Activated T-cell treated with anti-CD3 and anti-CD28 coated beads, Interleukin-2, amount 50 U/mL, for 48 hours (primary cell): ENCODE measurements at places on chromosomes 1 and 21.

DNA sequence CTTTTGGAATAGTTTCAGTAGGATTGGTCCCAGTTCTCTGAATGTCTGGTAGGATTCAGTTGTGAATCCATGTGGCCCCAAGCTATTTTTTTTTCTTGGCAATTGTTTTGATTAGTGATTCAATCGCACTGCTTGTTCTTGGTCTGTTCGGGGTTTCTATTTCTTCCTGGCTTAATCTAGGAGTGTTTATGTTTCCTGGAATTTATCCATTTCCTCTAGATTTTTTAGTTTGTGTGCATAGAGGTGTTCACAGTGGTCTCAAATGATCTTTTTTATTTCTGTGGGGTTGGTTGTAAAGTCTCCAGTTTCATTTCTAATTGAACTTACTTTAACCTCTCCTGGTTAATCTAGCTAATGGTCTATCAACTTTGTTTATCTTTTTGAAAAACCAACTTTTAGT lies 117.6 kb downstream of the NME7 start:
- DNase-seq = no peak

GRCh38 chr1:200062143-200062542 lies 34.6 kb downstream of the NR5A2 start:
- no peak for DNase-seq

DNA sequence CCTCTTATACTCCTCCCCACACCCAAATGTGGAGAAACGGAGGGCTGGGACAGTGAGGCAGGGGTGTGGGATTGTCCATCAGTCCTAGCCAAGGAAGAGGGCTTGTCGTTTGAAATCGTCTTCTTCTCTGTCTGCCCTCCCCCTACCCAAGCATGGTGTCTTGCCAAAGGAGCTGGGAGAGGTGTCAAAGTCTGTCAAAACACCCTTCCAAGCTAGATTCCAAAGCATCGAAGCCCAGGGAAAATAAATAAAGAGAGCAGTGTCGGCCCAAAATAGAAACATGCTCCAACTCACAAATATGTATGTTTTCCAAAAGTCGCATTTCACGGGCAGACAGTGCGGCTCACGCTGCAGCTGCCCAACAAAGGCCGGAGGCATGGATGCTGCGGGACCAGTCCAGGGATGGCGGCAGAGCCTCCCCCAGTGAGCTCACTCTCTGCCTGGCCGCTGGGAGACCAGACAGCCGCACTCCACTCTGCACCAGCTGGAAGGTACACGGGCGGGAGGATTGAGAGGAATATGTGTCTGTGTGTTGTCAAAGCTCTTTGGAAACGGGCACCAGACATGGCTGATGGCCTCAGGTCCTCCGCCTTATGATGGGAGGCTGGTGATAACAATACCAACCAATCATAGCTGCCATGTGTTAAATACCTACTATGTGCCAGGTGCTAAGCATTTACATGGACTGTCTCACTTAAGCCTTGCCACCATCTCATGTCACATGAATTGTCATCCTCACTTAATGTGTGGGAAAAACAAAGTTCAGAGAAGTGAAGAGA lies 3.9 kb downstream of the DISP3 start:
- no peak for DNase-seq

GRCh38 chr1:207672522-207673130 lies 27.7 kb downstream of the CR1L start:
- DNase-seq = no peak

DNA sequence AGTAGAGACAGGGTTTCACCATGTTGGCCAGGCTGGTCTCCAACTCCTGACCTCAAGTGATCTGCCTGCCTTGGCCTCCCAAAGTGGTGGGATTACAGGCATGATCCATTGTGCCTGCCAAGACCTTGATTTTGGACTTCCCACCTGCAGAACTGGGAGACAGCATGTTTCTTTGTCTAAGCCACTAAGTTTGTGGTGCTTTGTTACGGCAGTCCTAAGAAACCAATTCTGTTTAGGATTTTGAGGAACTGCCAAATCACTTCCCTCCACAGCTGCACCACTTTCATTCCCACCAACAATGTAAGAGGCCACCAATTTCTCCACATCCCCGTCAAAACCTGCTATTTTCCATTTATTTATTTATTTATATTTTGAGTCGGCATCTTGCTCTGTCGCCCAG lies 46.1 kb downstream of the CHAF1B start:
- no peak for DNase-seq

DNA sequence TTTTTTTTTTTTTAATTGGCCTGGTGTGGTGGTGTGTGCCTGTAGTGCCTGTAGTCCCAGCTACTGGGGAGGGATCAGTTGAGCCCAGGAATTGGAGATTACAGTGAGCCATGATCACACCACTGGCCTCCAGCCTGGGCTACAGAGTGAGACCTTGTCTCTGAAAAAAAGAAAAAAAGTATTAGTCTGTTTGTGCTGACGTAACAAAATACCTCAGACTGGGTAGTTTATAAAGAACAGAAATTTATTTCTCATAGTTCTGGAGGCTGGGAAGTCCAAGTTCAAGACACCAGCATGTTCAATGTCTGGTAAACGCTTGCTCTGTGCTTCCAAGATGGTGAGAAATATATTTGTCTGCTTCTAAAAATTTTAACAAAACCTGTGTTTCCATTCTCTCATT lies 25.8 kb downstream of the TRAF5 start:
- no peak for DNase-seq

- DNase-seq = no peak
These were observed 30.4 kb downstream of the FHAD1 start for GRCh38 chr1:15277447-15277838.

- no peak for DNase-seq
These were observed 89.2 kb upstream of the WNT4 start for GRCh38 chr1:22231995-22232690.

GRCh38 chr1:205597691-205598314 lies 34.0 kb downstream of the ELK4 start:
- DNase-seq = no peak

DNA sequence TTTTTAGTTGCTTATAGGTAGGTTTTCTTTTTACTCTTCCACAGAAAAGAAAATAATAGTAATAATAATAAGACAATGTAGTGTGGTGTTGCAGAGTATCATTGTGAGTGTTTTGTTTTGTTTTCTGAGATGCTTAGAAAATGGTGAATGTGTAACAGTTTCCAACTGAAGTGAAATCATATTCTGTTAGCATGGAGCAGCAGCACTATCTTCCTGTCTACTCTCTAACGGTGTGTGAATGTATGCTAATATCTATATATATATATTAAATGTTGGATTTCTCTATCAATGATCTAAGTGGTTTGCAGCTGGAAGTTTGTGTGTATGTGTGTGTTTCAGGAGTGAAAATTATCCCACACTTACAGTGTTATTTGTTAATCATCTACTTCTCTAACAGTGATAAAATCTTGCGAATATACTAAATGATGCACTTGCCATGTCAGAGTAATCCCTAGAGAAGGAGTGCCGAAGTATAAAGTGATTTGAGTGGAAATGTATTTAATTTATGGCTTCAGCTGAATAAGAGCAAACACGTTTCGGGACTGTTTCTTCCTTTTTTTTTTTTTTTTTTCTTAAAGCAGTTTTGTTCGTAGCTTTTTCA lies 377 bp downstream of the SAMD13 start:
- DNase-seq = no peak

GRCh38 chr21:23578027-23578426 lies 2029.3 kb downstream of the MRPL39 start:
- no peak for DNase-seq

DNA sequence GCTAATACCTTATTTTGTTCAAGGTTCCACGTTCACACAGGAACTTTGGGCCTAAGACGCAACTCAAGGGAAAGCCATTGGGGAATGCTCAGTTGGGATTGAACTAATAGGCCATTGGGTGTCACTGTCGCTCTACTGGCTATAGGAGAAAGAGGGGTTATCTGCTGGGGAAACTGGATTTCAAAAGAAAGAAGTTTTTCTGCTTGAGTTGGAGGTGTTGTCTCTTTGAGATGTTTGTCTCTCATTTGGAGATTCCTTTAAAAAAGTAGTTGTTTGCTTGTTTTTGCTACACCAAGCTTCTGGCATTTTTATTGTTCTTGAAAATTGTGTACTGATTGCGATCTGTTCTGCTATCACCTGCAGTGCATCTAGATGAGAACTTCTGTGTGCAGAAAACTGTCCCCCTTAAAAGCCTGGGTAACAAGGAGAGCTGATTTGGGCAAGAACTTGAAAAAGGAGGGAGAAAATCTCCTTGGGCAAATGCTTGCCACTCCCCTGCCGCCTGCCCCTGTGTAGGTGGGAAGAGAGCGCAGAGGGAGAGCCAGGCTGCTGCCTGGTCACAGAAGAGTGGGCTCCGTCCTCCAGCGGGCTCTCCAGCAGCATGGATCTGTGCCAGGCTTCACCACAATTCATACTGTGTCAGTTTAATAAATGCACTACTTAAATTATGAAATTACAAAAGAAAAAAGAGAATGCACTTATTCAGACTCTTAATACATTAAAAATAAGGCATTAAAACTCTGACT lies 39.9 kb downstream of the PEX14 start:
- no peak for DNase-seq

DNA sequence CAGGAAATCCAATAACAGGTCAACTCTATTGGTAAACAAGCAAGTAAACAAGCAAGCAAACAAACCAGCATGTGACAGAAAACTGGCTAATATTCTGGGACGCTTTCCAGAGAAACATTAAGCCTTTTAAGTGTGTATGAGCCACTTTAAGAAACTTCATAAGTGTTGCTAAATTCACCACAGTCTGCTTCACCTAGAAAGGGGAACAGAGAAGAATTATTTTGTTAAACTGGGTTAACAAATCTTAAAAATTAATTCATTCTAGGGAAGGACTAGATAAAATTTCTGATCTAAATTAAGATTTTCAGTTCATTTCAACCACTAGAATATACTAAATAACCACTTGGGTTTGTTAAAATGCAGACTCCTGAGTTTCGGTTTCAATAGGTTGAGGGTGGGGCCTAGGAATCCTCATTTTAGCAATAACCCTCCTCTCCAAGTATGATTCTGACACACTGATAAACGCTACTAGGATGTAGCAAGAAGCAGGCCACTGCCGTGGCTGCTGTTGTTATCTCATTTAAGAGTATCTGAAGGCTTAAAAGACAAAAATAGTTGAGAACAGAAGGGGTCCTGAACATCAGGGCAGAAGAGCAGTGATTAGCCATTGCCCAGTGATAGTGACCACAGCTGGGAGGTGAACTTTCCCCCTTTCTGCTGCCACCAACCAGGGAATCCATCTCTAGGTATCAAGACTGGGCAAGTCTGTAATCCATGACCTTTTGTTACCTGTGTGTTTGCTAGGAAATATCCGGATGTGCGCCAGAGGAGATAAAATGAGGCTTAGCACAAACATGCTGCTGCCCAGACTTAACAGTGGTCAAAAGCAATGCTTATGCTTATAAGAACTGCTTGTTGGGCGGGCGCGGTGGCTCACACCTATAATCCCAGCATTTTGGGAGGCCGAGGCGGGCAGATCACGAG lies 11.2 kb downstream of the CREG1 start:
- DNase-seq = no peak

- no peak for DNase-seq
These were observed 15.9 kb downstream of the CLDN14 start for GRCh38 chr21:36463991-36464390.

GRCh38 chr1:51776408-51776807 lies 102.1 kb downstream of the NRDC start:
- no peak for DNase-seq

- no peak for DNase-seq
These were observed 11.5 kb upstream of the C1orf198 start for GRCh38 chr1:230879778-230880177.

DNA sequence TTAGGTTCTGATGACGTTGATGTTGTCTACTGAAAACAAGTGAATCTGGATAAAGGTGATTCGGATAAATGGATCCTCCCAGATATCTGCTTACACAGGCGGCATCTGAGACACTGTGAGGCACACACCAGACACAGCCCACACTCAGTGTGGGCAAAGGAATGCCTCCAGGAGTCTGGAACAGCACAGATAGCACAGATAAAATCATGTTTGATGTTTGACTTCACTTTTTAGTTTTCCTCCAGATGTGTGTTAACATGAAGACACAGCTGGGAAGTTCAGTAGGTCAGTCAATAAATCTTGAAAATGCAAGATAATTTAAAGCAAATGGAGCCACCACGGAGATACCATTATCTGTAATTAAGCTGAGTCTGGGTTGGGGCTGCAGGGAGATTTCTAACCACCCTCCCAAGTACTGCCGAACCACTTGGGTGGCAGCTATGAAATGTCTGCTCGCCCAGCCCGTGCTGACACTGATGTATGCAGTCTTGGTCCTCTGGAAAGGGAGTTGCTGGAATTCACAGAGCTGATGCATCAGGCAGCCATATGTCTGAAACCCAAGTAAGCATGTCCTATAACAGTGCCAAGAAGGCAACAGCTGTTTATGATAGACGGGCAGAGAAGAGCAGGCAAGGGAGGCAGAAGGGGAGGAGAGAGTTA lies 11.7 kb downstream of the CAPN9 start:
- DNase-seq = no peak

DNA sequence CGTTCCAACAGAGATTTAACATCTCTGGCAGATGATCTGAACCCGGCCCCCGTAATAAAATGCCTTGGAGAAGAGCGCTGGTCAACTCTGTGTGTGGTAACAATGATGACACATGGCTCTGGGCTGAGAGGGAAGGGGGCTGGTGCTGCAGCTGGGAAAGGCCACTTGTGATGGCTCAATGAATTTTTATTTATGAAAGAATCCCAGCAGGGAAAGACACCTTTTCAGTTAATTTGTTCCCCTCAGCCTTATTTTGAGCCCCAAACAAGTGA lies 59.4 kb downstream of the SYT6 start:
- no peak for DNase-seq

DNA sequence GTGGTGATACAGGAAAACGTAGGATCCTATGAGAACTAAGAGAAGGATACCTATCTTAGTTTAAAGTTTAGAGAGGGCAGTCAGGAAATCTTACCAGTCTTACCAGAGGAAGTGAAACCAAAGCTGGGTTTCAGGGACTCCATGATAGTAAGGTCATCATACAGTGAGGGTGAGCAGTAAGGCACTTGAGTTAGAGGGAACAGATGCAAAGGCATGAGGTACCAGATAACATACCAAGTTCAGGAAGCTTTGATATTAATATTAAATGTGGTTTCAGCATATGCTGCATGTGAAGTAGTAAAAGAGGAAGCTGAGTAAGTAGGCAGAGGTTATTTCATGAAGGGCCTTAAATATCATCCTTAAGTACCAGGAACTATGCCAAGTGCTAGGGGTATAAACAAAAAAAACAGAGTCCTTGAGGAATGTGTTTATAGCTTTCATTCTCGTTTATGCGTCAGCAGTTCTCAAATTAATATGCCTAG lies 16.9 kb downstream of the ATG4C start:
- no peak for DNase-seq

DNA sequence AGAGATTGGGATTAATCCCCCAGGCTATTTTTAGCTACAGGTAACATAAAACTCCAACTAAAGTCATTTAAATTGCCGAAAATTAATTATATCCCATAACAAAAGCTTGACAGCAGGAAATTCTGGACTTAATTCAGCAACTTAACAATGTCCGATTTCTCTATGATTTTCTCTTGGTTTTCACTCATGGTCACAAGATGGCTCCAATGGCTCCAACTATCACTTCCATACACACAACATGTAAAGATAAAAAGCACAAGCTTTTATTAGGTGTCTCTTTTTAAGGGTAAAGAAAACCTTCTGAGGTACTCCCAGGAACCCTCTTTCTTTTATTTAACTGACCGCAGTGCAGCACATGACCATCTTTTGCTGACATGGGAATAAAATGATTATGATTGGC lies 363.5 kb upstream of the PTBP2 start:
- no peak for DNase-seq

- no peak for DNase-seq
These were observed 447.7 kb upstream of the USP24 start for GRCh38 chr1:55662875-55663274.
